Thoracic aorta (tissue), 2 donors: ENCODE measurements at places on chromosomes 5 and 9.
A peak's percentile ranks its signal among the peaks of the same experiment; 100 is the strongest.

- no peaks in the 10 kb centered on the region for H3K36me3 ChIP-seq
- H3K27ac ChIP-seq: no peak overlapping the region
- H3K4me1 ChIP-seq: peaks cover 5% of the 10 kb centered on the region
- H3K27me3 ChIP-seq: no peaks in the 10 kb centered on the region
- peak overlapping the region; percentile 76 for H3K4me3 ChIP-seq
- no peak for DNase-seq
Observed at GRCh38 chr5:54882841-54883240, 102.6 kb downstream of the ESM1 start.

DNA sequence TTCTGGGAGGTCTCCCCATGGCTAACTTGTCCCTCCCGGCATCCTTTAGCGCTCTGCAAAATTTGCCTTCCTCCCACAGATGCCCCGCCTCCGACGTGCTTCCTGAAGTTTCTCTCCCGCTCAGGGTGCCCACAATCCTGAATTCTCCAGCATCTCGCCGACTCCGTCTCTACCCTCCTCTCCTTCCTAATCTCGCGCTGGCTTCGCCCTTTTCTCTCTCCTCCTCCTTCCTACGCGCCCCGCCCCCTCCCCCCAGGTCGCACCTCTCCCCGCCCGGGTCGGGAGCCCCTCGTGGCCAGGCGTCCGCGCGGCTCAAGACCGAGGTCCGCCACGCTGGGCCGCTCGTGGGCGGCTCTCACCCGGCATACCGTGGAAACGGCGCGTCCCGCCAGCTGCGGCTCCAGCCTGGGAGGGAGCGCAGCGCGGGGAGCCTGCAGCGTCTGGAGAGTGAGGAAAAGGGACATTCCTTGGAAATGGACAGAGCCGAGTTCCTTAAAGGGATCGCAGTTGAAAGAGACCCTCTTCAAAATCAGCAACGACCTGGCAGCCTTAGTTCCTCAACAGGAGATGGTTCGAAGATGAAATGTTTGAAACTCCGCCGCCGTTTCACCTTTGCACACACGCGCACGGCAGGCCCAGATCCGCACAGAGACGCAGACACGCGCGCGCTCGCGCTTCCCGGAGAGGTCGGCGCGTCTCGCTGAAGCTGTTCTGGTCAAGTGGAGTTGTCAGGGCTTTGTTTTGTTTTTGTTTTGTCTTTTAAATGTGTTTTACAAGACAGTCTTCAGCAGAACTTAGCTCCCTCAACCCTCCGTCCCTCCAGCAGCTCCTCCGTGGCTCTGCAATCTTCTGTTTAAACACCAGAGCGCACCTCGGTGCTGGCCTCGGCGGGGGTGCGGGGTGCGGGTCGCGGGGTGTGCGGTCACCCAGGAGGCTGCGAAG, 5.0 kb upstream of the IRX2 start:
- H3K36me3 ChIP-seq: no peaks in the 10 kb centered on the region
- H3K4me1 ChIP-seq: peaks cover 4% of the 10 kb centered on the region
- H3K27me3 ChIP-seq: peaks cover 8% of the 10 kb centered on the region
- no peak for DNase-seq
- H3K27ac ChIP-seq: no peak overlapping the region

GRCh38 chr5:160485364-160485969, 63.8 kb downstream of the PTTG1 start:
- DNase-seq: no peak
- peaks cover under 1% of the 10 kb centered on the region for H3K4me1 ChIP-seq
- no peak overlapping the region for H3K4me3 ChIP-seq
- no peaks in the 10 kb centered on the region for H3K36me3 ChIP-seq
- no peak overlapping the region for H3K27ac ChIP-seq

- DNase-seq: no peak
- H3K27me3 ChIP-seq: no peaks in the 10 kb centered on the region
- no peak overlapping the region for H3K27ac ChIP-seq
- no peaks in the 10 kb centered on the region for H3K36me3 ChIP-seq
Observed at GRCh38 chr5:147145328-147145727, 89.5 kb upstream of the STK32A start.

DNA sequence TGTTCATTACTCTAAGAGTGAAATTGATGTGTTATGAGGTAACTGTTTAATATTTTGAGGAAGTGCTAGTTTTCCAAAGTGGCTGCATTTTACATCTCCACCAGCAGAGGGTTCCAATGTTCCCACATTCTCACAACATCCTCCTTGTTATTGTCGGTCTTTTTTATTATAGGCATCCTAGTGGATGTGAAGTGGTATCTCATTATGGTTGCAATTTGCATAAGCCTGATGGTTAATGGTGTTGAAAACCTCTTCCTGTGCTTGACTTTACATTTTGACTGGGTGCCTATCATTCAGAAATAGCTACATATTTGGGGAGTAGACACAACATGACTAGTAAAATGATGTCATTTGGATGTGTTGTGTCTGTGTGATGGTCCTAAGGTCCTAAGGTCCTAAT, 143.6 kb downstream of the MRPS30 start:
- DNase-seq: no peak
- H3K4me1 ChIP-seq: no peaks in the 10 kb centered on the region
